ENCODE measurements at places on chromosomes 1 and 21.

DNA sequence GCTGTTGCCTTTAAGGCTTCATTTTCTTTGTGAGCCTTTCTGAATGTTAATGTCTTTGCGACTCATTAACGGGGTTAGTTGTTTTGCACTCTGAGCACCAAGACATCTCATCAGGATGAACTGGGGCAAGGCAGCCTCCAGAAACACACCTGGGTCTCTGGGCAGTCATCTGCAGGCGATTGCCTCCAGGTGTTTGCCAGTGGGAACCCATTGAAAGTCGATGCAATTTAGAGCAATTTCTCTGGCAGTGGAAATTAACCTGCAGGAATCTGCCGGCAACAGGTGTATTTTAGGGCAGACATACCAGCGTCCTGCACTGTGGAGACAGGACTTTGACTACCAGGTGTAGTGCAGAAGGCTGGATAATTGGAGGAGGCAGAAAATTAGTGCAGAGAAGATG is 661.0 kb upstream of the PTBP2 start:
- no peak for DNase-seq

DNA sequence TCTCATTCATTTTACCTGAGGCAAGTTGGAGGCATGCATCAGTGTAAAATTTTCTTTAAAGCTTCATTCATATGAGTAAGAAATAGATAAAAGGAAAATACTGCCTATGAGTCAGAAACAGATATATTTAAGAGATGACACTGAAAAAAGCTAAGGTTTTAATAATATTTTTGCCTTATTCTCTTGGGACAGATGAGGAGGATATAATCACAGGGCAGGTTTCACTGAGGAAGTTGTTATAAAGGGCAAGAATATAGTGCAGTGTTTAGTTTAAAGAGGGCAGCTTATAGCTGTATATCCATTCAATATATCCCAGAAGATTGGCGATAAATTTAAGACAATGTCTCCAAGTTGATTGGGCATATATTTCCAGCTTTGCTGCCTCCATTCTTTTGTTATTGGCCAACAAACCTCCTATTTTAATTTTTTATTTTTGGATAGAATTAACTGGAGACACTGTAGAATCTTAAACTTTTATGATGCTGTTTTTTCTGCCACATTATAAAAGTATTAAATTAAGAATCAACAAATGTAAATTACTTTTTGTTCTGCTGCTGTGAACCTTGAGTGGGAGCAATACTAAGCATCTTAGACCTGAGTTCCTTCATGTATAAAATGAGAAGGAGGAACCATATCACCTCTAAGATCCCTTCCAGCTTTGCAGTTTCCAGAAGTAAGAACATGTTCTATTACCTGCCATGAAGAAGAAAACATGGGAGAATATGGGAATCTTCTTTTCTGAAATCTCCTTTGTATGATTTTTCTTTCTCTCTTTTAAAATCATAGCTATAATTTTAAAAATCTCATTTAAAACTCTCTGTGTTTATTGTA is 171.6 kb downstream of the S1PR1 start:
- no peak for DNase-seq

DNA sequence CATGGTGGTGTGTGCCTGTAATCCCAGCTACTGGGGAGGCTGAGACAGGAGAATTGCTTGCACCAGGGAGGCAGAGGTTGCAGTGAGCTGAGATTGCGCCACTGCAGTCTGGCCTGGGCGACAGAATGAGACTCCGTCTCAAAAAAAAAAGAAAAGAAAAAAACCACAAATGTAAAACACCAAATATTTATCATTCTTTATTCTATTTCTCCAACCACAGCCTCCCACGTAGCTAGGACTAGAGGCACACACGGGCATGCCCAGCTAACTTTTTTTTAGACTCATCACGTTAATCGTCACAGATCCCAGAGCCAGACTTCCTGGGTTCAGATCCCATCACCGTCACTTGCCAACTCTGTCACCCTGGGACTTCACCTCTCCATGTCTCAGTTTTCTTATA is 13.5 kb downstream of the DNAJC16 start:
- DNase-seq: no peak

DNA sequence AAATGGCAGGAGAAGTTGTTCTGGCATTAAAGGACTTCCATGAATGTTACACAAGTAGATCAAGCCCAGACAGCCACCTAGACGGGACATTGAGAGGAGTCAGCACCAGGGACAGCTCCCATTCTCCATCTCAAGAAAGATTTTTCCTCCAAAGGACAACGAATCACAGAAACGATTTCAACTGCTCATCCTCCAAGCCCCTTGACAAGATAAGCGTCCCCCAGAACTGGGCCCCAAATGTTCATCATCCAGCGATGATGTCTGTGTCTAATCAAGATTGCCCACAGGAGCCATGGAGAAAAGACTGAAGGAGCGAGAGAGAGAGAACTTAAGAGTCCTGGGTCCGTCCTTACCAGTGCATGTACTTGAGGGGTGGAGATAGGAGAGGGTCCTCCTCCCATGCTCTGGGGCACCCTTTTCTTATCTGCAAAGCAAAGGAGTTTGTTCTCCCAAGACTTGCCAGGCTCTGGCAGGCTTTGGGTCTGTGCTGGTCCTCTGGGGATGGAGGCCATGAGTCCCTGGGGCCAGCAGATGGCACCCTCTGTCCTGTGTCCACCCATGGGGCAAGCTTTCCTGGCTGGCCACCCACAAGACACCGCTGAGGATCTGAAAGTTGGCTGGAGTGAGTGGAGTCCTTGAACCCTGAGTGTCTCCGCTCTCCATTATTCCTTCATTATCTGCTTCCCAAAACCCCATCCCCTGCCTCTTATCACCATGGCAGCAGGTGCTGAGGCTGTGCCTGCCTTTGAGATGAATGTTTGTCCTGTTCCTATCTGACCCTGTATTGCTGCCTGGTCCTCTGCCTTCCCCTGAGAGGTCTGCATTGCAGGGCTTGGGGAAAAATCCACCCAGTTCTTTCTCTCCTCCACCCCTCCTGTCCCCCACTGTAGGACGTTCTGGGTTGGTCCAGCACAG is 164.6 kb downstream of the ACTL8 start:
- DNase-seq: no peak

- no peak for DNase-seq
These were observed 69.8 kb downstream of the MPZL1 start for GRCh38 chr1:167791281-167792187.

GRCh38 chr1:169698976-169699375 is 12.4 kb downstream of the SELL start:
- no peak for DNase-seq

DNA sequence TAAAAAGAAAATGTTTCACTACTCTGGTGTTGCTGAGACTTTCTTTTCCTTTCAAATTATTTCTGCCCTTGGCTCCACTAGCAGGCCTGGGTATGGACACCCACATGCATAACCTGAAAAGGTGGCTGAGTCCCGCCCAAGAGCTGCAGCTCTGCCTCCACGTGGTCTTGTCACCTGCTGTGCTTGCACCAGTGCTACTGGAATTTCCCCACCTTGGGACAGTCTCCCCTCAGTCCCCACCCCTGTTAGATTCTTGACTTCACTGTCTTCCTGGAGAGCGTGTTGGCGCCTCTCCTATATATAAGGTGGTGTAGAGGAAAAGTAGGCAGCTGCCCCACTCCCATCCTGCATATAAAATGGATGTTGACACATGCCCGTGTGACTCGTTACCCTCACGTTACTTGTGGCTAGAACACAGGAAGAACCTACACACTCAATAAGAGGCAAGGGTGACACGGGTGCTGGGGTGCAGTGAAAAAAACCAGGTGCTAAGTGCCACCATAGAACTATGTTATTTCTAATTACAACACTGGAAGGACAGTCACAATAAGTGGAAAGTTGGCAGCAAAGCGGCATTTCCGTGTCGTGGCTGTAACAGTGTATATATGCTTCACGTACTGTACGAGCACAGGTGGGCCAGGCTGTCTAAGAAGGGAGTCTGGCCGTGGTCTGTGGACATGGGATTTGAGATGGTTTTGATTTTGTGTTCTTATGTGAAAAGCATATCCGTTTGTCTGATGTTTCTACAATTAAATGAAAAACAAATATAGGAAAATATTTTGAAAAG is 61.0 kb downstream of the POFUT2 start:
- no peak for DNase-seq

DNA sequence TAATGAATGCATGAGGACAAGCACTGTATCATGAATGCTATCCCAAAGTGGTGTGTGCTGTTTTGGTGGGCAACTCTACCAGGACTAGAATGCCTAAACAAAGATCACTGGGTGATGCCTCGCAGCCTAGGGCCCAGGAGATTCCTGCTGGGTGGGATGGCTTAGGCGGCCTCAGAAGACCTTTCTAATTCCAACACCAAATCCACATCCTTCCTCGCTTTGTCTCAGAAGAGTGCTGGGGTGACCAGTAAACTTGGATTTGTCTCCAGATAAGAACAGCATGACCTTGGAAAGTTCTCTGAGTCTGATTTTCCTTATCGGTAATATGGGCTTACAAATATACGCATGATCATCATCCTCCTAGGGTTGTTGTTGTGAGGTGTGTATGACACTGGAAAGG is 76.6 kb downstream of the TLR5 start:
- no peak for DNase-seq

- DNase-seq: no peak
These were observed 30.6 kb downstream of the CDKN2C start for GRCh38 chr1:51000651-51001050.

- DNase-seq: no peak
These were observed 838.8 kb downstream of the KCNT2 start for GRCh38 chr1:195769461-195769860.

- DNase-seq: no peak
These were observed 738.4 kb downstream of the MATN1 start for GRCh38 chr1:29984862-29985605.

- no peak for DNase-seq
These were observed 12.4 kb downstream of the TRIM62 start for GRCh38 chr1:33169290-33170055.

- DNase-seq: no peak
These were observed 97.8 kb downstream of the CD247 start for GRCh38 chr1:167420510-167420909.

DNA sequence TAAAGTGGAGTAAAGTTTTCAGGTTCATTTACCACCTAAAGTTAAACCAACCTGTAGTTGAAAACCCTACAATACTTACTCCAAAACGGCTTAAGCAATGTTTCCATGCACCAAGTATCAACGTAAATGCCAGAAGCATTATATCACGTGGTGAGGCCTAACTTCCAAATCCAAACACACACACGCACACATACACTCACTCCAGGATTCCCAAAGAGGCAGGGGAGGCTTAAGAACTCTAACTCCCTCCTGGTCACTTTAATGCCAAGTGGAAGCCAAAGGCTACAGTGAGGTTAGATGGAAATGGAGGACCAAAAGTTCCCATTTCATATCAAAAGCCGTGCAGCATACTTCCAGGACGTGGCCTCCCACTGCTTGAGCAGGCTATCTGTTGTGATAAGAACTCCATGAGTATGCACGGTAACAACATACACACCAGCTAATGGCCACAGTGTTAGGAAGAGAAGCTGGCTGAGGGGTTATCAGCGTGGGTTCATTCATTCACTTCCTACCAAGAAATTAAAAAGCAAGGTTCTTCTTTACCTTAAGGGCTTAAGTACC is 224.1 kb downstream of the SLC45A1 start:
- DNase-seq: no peak

GRCh38 chr1:160375788-160376524 is 9.1 kb downstream of the NHLH1 start:
- DNase-seq: no peak

DNA sequence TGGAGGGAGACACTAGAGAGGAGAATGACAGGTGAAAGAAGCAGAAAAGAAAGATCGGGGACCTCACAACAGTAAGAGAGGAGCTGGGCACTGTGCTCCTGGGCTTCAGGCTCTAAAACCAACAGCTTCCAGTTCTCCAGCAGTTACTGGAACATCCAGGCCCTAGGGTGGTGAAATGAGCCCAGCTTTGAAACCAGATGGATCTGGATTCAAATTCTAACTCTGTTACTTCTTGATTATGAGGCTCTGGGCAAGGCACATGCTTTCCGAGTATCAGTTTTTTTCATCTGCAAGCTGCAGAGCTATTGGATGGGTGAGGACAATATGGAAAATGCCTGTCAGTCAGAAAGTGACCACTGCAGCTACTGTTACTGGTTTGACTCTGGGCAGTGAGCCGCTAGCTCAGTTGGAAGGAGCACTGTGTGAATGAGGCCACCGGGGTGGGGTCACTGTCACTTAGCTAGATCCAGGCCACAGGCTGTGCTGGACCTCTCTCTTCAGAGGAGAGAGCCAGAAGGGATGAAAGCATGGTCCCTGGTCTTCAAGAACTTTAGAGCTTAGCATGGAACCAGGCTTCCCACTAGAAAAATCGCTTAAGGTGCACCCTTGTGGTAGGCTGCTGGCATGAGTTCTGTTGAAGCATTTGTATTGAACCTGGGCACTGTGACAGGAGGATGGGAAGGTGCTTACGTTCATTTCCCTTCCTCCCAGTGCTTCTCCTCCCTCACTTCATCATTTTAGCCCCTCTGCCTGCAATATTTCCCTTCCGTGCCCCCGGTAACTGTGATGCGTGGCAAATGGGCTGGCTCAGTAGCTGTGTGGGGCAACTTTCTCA is 12.2 kb downstream of the PLEKHO1 start:
- DNase-seq: no peak

DNA sequence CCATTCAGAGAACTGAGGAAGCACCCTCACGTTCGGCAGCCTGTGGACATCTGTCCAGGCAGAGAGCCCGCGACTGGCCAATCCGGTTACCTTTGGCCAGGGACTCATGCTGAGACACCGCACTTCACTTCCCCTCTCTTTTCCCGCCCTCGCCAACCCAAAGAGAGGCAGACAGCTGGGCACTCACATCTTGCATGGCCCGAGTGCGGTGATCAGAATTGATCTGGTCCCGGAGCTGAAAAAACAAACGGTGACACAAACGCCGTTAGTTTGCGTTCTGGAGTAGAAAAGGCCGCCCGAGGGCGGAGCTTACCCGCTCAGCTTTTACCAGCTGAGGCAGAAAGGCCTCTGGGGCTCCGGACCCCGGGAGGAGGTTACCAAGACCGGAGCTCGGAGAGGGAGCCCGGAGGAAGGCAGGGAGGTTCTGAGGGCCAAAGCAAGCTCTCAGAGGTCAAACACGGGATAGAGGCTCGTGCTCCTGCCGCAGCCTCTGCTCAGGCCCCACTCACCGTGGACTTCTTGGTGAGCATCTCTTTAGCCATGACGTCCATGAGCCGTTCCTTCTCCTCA is 376 bp downstream of the SF3A3 start:
- no peak for DNase-seq

DNA sequence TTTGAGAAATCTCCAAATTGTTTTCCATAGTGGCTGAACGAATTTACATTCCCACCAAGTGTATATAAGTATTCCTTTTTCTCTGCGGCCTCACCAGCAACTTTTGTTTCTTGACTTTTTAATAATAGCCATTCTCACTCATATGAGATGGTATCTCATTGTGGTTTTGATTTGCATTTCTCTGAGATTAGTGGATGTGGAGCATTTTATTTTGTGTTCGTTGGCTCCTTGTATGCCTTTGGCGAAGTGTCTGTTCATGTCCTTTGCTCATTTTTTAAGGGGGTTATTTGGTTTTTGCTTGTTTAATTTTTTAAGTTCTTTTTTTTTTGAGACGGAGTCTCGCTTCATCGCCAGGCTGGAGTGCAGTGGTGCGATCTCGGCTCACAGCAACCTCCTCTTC is 45.1 kb upstream of the MPC2 start:
- no peak for DNase-seq

All from stimulated activated CD4-positive, alpha-beta T cell treated with anti-CD3 and anti-CD28 coated beads, TNF-alpha, amount 100 ng/mL, for 4 hours (primary cell).